ENCODE measurements at places on chromosomes 1 and 21. TPM values are rescaled to one million over a fixed set of nuclear protein-coding genes. Genes with fewer than 3 reads are reported as not detected.

SPRR3 gene
- polyA plus RNA-seq: not detected

ALPL gene
- 40.2 TPM for polyA plus RNA-seq

KRTAP8-1 gene
- not detected for polyA plus RNA-seq

SAMD13 gene
- 6.6 TPM for polyA plus RNA-seq

FAM131C gene
- polyA plus RNA-seq: 1.3 TPM

PAQR6 gene
- 6.0 TPM for polyA plus RNA-seq

TBX19 gene
- polyA plus RNA-seq: 4.1 TPM

ADCY10 gene
- 0.83 TPM for polyA plus RNA-seq

ZBTB7B gene
- 11.5 TPM for polyA plus RNA-seq

VAMP4 gene
- 21.2 TPM for polyA plus RNA-seq

LRRC71 gene
- polyA plus RNA-seq: 0.83 TPM

THEM5 gene
- polyA plus RNA-seq: 0.52 TPM

SLC22A15 gene
- 7.1 TPM for polyA plus RNA-seq

GNAT2 gene
- not detected for polyA plus RNA-seq

KRTAP10-11 gene
- not detected for polyA plus RNA-seq

SPRR1B gene
- not detected for polyA plus RNA-seq

S100A7 gene
- 0.43 TPM for polyA plus RNA-seq

SMIM1 gene
- polyA plus RNA-seq: 6.6 TPM

ELAPOR1 gene
- 1.6 TPM for polyA plus RNA-seq

FCER1G gene
- 10.8 TPM for polyA plus RNA-seq
